Stimulated activated CD4-positive, alpha-beta T cell treated with anti-CD3 and anti-CD28 coated beads, Interleukin-12 subunit alpha, Interleukin-12 subunit beta, amount 100 ng/mL, for 48 hours (primary cell): ENCODE measurements at places on chromosomes 16 and 17.

DNA sequence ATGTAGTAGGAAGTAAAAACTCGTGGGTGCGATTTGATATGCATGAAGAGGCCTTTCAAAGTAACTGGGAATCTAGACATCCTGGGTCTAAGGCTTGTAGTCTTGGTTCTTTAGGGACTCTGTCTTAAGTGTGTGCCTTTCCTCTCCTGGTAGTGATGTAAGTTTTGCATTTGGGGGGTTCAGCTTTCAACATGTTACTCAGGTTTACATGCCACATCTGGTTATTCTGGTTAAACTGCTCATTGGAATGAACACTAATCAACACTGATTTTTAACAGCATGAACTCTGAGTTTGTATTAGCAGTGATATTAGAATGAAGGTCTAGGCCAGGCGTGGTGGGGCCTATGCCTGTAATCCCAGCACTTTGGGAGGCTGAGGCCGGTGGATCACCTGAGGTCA lies 15.1 kb downstream of the PGS1 start:
- no peak for DNase-seq

DNA sequence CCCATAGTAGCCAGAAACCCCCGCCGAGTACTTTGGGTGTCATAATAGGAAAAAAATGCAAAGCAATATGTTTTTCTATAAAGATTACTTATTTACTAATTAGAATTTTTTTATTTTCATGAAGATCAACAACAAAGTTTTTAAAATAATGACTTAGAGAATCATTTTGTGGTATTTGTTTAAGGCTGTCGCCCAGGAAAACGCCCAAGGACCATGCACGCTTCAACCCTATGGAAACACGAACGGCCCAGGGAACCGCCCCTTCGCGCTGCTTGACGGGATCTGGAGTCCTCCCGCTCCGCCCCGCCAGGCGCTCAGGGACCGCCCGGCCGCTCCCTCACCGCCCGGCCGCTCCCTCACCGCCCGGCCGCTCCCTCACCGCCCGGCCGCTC lies 408 bp upstream of the KPNA2 start:
- DNase-seq: peak; percentile 90

GRCh38 chr17:82059272-82060000 lies 6.2 kb downstream of the DUS1L start:
- DNase-seq: no peak

- no peak for DNase-seq
Observed at GRCh38 chr17:16281351-16281750, 64.3 kb downstream of the PIGL start.

DNA sequence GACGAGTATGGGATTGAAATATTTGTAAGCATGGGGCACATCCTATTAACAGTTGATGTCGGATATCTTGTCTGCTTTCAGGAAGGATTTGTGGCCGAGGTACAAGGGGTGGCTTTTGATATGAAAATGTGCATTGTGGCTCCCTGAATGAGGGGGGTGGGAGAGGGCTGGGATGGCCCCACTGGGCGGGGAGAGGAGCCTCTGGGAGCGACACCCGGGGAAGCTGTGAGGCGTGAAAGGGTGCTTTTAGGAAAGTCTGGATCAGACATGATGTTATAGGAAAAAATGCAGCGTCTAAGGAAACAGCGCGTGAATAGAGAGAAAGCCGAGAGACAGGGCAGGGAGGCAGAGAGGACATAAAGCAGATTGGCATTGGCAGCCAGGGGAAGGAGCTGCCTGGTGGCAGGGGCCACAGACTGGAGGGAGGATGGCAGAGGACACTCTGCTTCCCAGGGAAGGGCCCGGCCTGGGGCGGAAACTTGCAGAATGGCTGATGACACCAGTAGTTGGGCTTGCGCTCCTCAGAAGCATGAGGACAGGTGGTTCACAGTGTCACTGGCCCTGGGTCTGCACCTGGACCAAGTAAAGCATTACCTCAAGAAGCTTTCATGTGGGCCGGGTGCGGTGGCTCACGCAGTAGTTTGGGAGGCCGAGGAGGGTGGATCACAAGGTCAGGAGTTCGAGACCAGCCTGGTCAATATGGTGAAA lies 95.7 kb downstream of the NTN1 start:
- no peak for DNase-seq

DNA sequence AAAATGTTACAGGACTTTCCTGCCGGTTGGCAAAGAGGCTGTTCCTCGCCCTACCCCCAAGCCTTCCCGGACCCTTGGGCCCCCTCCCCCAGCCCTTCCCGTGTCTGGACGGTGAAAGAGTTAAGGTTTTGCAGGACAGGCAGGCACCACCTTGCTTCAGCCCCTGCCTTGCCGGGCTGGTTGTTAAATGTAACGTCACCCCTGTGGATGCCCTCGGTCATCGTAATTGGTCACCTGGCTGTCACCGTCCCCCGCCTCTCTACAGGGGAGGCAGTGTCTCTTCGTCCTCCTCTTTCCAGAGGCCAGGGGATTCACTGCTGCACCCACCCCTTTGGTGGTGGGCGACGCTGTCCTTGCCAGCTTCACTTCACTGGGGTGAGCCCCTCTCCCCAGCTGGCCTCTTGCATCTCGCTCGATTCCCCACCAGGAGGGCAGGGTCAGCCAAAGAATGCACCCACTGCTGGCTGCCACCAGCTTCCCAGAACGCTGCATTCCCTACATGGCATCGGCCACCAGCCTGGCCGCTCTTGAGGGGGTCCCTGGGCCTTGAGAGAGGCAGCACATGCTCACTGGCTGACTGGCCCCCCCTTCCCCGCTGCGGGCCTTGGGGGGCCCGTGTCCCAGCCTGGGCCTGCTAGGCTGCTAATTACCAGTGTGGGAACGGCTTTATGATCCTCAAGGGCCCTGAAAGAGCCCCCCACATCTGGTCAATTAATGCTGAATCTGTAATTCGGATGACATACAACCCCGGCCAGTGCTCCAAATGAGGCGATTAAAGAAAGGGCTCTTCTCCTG lies 25.2 kb upstream of the GSE1 start:
- no peak for DNase-seq

DNA sequence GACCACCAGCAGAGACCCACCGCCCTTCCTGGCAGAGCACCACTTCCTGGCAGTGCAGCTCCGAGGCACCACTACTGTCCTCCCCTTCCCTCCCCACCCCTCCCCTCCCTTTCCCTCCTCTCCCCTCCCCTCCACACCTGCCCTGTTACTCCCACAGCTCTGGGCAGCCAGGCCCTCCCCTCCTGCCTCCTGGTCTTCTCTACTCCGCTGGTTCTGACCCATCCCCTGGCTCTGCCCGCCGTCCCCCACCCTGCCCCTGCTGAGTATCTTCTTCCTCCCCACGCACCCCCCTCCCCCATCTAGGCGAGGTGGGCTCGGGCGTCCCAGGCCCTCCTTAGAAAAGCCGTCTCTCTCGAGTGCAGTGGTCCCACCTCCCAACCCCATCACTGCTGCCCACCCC lies 77.7 kb downstream of the AMFR start:
- DNase-seq: no peak

DNA sequence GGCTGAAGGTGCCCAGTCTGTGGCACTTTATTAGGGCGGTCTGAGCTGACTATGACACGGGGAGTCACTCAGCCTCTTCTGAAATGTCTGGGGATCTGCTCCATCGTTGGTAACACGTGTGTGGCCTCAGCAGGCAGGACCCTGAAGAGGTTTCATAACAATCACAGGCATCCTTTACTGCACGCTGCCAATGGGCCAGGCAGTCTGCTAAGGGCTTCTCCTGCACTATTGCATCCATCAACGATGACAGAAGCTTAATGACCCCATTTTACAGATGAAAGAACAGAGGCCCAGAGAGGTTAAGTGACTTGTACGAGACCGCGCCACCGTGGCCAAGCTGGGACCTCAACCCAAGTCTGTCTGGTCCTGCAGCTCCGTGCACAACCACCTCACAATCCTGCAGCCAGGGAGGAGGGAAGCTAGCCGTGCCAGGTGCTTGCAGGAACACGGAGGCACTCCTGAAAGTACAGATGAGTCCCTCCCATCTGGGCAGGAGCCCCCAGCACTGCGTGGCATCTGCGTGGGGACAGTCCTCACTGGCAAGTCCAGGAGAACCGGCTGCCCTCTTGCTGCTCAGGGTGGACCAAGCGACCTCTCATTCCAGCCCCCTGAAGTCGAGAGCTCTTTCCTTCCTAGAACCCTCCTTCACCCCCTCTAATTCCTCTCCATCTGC lies 40.0 kb downstream of the RPH3AL start:
- DNase-seq: no peak

DNA sequence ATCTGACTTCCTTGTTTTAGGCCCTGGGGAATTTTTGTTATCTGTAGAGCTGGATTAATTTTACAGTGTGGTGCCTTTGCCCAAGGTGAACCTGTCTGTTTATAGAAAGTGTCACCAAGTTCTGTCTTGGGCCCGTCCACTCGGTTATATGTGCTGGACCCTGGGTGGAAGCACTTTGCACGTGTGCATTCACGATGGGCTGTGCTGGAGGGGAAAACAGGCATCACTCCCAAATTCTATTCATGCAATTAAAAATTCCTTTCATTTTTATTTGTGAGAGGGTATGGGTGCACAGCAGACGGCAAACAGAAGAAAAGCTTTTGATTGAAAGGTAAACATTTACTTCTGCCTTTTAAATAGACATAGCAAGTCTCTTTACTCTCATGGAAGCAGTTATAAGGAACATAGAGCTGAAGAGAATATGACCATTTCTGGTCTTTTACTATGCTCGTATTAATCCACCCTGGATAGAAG lies 101.2 kb downstream of the WWOX start:
- no peak for DNase-seq

DNA sequence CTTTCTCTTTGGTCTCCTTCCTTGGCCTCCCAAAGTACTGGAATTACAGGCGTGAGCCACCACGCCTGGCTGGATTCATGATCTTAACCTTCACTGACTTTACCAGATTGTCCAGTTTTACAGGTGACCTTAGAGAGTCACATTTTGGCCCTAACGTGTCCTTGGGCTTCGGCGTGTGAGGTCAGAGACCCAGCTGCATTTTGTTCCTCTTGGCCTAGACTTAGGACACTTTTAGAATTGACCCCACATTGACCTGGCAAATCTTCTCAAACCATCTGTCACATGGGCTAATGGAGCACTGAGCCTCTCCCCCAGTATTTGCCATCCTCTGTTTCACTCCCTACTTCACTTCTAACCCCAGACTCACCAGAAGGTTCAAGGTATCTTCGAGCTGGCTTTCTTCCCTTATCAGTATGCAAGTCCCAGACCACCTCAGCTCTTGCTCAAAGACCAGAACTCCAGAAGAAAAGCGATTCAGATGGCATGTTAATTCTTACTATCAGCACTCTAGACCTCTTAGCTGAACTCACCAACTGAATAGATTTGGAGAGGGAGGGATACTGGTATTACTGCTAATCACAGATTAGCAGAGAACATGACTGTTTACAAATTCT lies 1.7 kb upstream of the CYTH1 start:
- DNase-seq: no peak

DNA sequence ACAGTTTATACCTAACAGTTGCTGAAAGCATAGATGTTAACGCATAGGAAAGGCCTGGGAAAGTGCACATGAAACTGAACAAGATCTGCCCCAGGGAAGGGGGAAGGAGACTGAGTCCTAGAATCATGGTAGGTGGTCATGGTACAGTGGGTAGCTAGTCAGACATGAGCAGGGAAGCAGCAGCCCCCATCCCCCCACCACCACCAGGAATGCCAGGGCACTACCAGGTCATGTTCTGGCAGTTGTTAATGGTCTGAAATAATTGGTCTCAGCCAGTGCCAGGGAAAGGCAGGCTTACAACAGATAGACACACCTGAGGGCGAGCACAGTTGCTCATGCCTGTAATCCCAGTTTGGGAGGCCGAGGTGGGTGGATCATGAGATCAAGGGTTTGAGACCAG lies 185.2 kb downstream of the CPPED1 start:
- no peak for DNase-seq

- no peak for DNase-seq
Observed at GRCh38 chr17:63364944-63365343, 81.2 kb downstream of the CYB561 start.

GRCh38 chr17:32503251-32504165 lies 16.7 kb downstream of the CDK5R1 start:
- DNase-seq: no peak

DNA sequence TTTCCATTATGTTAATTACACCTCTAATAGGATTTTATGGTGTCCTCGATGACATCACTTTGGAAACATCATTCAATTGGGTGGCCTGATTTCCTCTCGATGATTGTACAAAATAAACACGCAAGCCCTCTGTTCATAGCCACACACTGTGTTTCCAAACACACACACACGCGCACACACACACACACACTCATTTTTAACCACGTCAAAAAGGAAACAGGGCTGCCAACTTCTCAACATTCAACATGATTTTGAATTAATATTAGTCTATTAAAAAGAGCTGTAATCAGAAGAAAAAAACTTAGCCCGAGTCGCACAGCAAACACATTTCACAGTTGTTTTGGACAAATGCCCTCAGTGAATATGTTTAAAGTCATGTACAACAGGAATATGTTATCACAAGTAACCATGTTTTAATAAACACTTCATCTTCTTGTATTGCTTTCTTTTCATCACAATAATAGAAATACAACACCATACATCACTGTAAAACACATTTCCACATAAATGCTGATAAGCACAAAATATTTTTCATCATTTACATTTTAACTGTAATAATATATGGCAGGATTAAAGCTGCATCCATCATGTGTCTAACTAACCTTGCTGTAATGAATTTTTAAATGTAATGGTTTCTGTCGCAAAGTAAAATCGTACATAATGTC lies 219.1 kb upstream of the IRX3 start:
- DNase-seq: no peak

- no peak for DNase-seq
Observed at GRCh38 chr16:75402821-75403475, 30.4 kb downstream of the CFDP1 start.

DNA sequence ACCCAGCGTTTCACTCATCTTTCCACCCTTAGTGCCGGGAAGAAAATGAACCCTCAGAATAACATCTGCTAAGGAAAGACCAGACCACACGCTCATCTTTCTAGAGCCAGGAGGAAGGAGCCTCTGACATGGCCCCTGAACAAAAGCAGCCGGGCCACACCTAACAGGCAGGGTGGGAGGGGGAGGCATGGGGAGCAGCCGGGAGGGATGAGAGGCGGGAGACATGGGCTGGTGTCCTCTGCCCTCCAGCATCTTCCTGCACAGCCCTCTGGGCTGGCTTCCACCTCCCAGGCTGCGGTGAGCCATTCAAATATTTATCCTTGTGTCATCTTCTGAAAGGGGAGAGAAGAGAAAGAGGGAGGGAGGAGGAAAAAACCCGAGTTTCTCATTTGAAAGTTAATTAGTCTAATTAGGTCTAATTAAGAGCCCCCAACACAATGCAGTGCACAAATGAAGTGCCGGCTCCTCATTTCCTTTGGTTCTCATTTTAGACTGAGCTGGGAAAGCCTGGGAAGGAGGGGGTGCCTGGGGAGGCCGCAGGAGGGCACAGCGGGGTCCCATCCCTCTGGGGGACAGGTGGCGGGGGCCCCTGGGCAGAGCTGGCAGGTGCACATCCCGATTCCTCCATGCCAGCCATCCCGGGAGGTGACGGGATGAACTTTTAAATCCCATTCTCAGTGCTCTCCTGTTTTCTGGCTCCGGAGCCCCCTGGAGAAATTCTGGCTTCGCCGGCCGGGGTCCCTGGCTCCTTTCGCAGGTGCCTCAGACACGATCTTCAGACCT lies 90.5 kb downstream of the ENGASE start:
- no peak for DNase-seq

- DNase-seq: no peak
Observed at GRCh38 chr17:40883031-40883430, 2.0 kb downstream of the KRT20 start.
